ENCODE measurements at places on chromosomes 7 and 10. TPM values are rescaled to one million over a fixed set of nuclear protein-coding genes. Genes with fewer than 3 reads are reported as not detected.

NME8 gene
- 0.29 TPM for total RNA-seq

CDNF gene
- 1.8 TPM for total RNA-seq

HTR7 gene
- total RNA-seq: 1.0 TPM

HHEX gene
- total RNA-seq: 11.3 TPM

HOGA1 gene
- 4.1 TPM for total RNA-seq

ELOVL3 gene
- total RNA-seq: 0.29 TPM

ADRB1 gene
- 0.32 TPM for total RNA-seq

CSTF2T gene
- total RNA-seq: 17.2 TPM

PRKCQ gene
- 0.74 TPM for total RNA-seq

ITIH5 gene
- total RNA-seq: 67.0 TPM

RNLS gene
- 11.2 TPM for total RNA-seq

HOXA6 gene
- total RNA-seq: 9.1 TPM
